ENCODE measurements at places on chromosomes 3 and 15.

- no peak for DNase-seq
Observed at GRCh38 chr15:83983634-83984458, 251.7 kb upstream of the GOLGA6L4 start.

DNA sequence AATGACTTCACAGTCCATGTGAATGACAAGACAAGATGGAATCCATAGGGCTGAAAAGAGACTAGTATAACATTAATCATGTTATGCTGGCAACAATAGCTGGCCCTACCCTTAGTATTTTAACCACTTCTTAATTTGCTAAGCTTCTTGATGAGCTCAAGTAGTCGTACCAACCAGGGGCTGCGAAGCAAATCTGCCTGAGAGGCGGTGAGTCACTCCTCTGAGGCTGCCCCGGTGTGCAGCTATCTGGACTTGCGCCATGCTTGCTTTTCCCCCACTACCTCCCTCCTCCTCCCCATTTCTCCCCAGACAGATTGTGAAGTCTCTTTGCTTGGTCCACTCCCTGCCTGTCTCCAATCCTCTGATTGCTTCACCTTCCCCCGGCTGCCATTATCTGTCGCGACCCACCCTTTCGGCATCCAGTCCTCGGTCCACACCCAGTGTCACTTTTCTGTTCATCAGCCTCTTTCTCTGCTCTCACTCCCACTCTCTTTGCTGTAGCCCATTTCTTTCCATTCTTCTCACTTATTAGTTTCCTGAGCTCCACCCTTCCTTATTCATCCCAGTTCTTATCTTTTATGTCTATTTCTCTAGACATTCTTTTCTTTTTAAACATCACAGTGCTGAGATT is 42.7 kb downstream of the DUT start:
- no peak for DNase-seq

DNA sequence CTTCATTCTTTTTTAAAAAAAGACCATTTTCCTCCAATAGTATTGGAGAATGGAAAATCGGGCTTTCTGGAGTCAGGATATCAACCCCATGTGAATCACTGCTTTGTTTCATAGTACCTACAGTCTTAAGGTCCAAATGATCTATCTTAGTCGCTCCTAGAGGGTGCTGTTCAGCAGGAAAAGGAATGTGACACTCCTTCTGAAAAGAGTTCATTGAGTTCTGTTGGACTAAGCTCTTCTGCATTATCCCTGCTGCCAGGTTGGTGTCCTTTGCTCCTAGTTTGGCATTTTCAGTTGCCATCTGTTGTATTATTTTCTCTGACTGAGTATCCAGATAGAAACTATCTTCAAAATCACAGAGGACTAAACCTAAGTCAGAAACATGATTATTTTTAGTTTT is 57.2 kb downstream of the POLQ start:
- no peak for DNase-seq

GRCh38 chr3:37519661-37520060 is 342.0 kb upstream of the CTDSPL start:
- no peak for DNase-seq

DNA sequence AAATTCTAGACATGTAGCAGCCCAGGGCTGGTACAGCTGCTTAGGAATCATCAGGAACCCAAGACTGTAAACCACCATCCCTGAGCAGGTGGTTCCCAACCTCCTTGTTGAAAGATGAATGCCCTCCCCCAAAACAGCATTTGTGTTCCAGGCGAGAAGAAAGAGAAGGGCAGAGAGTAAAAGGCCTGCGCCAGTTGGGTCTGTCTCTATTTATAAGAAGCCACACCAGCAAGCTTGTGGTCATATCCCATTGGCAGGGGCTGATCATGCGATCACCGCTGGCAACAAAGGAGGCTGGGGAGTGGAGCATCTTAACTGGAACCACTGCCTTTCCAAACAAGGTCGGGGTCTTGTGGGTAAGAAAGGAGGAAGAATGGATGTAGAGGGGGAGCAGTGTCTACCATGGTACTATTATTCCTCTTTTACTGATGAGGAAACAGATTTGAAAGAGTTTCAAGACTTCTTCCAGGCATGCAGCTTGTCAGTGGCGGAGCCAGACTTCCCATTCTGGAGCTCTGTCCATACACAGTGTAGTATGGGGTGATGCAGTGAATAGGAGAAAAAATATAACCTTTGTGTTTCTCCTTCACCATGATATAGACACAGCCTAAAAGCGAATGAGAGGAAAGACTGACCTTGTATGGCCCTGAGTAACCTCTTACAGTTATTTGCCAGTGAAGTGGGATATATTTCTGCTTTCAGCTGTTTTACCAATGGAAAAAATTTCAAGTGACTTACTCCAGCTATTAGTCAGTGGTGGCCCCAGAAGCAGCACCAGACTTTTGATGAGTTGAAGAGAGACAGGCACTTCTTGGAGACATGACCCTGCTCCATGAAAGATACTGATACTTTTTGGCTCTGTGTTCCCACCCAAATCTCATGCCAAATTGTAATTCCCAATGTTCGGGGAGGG is 222.6 kb downstream of the ABHD5 start:
- no peak for DNase-seq

DNA sequence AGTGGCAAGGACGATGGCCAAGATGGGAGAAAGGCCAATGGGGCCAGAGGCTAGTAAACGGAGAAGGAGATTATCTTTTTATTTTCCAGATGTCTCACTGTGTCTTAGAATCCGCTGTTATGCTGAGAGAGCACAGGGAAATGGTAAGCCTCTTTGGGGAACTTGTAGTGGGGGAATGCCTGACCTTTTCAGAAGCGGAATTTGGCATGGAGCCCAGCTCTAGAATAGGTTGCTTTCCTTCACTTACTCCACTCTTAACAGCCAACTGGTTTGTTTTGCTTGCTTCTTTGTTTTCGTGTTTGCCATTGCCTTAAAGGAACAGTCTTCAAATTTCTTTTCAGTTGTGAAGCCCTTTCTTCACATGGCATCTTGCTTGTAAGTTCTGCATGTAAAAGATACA is 316.2 kb upstream of the THRB start:
- no peak for DNase-seq

DNA sequence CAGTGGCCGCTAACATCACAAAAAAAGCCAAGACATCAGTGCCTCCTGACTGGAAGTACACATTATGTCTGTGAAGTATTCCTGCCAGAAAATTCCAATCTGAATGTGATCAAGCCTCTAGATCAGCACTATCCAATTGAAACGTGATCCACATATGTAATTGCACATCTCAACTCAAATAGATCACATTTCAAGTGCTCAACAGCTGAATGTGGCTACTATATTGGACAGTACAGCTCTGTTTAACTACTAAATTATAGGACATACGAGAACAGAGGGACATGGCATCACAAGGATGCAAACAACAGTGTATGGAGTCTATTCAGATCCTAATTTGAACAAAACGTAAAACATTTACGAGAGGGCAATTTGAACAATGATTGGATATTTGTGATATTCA is 542 bp upstream of the UBAP1L start:
- DNase-seq, result no peak

DNA sequence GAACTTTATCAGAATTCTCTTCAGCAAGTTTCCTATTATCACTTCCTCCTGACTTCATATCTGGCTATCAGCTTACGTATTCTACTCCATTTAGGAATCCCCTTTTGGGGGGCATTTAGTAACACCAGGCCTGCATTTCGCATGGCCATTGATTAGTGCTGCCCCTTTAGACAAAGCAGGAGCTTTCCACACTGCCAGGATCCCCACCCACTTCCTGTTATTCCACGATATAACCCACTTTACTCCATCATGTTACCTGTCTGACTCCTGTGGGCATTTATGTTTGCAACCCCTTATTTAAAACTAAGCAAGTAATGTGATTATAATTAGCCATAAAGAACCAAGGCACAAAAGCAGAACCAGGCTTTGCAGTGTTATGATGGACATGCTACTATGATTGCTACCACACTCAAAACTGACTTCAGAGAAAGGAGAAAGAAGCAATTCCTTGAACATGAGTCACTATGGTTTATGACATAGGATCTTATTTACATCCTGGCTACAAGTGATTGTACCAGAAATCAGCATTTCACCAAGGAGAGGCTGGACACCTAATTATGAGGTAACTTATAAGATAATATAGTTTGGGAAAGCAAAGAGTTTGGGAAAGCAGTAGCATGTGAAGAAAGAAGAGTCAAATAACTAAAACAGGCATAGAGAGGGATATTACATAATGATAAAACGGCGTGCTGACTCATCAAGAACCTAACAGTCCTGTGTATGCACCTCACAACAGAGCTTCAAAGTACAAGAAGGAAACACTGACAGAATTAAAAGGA is 96.3 kb downstream of the IGSF11 start:
- no peak for DNase-seq

- no peak for DNase-seq
Observed at GRCh38 chr3:71876135-71877105, 91.5 kb upstream of the PROK2 start.

DNA sequence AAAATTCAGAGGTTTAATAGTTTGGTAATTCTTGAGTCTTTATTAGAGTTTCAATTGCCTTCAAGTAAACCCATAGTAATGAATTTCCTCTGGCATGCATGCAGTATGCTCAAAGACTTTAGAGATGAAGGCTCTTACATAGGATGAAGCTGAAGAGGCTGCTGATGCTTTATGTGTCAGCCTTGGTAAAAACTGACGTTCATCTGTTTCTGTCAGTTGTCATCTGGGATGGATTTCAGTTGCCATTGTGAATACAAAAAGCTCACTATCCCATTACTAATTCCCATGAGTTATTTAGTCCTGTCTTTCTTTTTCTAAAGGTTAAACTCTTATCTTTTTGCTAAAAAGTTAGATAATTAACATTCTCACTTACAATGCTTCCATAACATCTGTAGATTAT is 136.9 kb upstream of the GBE1 start:
- no peak for DNase-seq

DNA sequence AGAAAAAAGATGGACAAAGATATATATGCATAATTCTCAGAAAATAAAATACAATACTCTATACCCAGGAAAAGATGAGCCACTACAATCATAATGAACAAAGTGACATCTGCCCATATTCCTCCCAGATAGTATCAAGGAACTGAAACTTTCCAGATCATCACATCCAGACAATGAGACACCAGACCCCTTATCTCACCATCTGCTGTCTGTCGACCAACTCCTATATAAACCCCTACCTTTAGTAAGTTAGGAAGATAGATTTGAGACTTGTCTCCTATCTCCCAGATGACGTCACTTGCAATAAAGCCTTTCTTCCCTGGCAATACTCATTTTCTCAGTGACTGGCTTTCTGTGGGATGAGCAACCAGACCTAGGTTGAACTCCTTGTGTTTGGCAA is 1071.6 kb downstream of the PLOD2 start:
- DNase-seq, result no peak

GRCh38 chr15:100520132-100520921 is 8.4 kb downstream of the CERS3 start:
- no peak for DNase-seq

DNA sequence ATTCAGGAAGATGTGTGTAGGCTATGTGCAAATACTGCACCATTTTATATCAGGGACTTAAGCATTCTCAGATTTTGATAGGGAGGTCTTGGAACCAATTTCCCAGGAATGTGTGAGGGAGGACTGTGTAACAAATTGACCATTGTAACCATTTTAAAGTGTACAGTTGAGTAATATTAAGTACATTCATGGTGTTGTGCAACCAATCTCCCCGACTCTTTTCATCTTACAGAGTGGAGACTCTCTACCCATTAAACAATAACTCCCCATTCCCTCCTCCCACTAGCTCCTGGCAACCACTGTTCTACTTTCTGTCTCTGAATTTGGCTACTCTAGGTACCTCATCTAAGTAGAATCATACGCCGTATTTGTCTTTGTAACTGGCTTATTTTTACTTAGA is 5.1 kb downstream of the RCN2 start:
- DNase-seq, result no peak

DNA sequence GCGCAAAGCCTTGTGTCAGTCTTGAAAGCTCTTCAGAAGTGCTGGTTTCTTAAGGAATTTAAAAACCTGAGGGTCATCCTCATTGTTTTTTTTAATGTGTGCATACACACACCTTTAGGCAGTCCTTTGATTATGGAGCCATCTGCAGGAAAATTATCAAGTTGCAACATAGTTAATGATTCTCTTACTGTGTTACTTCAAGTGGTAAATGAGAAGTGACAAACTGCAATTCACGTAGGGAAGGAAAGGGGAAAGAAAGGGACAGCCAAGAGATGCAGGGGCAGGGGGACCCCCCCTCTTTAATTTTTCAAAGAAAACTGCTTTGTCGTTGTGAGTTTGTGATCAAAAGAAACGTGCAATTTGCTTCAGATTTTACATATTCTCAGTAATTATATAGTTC is 162.4 kb upstream of the CGNL1 start:
- no peak for DNase-seq

GRCh38 chr15:41999290-42000285 is 21.3 kb downstream of the PLA2G4E start:
- no peak for DNase-seq

DNA sequence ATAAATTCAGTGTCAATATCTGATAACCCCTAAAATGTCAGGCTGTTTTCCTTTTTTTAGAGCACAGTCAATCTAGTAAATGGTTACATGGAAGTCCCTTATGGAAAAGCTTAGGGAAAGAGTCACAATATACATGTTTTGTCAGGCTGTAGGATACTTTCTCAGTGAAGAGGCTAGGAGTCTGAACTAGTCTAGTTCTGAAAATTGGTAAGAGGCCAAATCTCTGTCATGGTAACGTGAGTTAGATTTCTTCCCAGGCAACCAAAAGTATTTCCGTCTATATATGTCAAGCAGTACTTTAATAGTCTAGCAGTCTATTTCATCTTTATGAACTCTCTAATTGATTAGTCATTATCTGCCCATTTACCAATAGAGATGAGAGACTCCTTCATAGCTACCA is 215.9 kb upstream of the LRRC3B start:
- no peak for DNase-seq

- no peak for DNase-seq
Observed at GRCh38 chr3:53243785-53244184, 12.0 kb downstream of the TKT start.

DNA sequence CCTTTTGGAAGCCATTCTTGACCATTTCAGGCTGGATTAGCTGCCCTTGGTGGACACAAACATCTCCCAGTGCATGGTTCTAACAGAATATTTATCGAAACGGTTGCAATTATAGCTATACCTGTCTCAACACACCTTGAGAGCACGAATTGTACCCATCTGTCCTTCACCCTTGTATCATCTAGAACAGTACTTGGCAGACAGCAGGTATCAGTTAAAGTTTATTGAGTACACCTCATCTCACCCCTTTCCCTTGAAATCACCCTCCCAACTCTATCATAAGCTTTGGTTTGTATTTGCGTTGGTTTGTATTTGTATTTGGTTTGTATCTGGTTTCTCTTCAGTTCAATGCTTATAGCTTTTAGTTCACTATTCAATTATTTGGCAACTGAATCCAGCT is 12.4 kb downstream of the TSPAN3 start:
- DNase-seq, result no peak
